ENCODE measurements at places on chromosomes 7 and 10.

- DNase-seq, result no peak
Measured at GRCh38 chr7:156818133-156818532, 74.8 kb downstream of the LMBR1 start.

- DNase-seq, result no peak
Measured at GRCh38 chr7:5657901-5658300, 123.6 kb downstream of the RNF216 start.

DNA sequence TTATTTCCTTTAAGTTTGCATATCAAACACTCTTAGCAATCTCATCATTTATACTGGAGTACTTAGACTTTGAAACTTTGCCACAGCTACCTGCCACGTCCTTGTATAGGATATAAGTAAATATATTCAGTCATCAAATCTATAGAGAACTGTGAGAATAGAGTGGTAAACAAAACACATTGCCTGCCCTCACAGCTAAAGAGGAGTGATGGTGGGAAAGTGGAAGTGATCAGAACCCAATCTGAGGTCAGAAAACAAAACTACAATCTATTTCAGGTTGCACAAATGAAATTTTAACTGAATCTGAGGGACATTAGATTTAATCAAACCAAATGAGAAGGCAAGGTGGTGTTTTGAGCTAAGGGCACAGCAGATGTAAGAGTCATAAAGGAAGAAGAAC, 74.8 kb downstream of the ZEB1 start:
- no peak for DNase-seq

GRCh38 chr7:151897161-151897731, 20.3 kb upstream of the PRKAG2 start:
- DNase-seq, result no peak

GRCh38 chr10:22599048-22599561, 115.3 kb downstream of the PIP4K2A start:
- no peak for DNase-seq

DNA sequence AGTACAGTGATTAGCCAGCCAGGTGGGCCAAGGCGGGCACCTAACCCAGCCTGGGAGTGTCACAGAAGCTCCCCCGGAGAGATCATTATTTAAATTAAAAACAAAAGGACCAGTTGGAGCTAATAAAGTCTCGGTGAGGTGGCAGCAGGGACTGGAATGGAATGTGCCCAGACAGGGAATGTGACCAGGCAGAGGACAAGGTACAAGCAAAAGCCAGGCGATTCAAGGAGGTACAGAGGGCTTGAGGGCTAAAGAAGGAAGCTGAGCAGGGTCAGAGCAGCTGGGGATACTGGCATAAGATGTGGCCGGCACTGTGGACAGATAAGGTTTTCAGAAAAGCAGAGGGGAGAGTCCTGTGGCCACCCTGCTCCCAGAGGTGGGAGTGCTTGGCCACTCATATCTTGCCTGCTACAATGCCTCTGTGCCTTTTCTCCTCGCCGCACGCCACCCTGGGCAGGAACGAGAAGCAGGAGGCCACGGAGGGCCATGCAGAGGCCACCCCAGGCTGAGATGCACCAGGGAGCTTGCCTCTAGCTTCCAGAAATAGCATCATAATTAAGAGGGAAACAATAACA, 13.2 kb downstream of the TMEM273 start:
- no peak for DNase-seq

- DNase-seq, result no peak
Measured at GRCh38 chr10:101611096-101611905, 23.2 kb downstream of the DPCD start.

- no peak for DNase-seq
Measured at GRCh38 chr10:21505711-21506278, 19.7 kb downstream of the SKIDA1 start.

DNA sequence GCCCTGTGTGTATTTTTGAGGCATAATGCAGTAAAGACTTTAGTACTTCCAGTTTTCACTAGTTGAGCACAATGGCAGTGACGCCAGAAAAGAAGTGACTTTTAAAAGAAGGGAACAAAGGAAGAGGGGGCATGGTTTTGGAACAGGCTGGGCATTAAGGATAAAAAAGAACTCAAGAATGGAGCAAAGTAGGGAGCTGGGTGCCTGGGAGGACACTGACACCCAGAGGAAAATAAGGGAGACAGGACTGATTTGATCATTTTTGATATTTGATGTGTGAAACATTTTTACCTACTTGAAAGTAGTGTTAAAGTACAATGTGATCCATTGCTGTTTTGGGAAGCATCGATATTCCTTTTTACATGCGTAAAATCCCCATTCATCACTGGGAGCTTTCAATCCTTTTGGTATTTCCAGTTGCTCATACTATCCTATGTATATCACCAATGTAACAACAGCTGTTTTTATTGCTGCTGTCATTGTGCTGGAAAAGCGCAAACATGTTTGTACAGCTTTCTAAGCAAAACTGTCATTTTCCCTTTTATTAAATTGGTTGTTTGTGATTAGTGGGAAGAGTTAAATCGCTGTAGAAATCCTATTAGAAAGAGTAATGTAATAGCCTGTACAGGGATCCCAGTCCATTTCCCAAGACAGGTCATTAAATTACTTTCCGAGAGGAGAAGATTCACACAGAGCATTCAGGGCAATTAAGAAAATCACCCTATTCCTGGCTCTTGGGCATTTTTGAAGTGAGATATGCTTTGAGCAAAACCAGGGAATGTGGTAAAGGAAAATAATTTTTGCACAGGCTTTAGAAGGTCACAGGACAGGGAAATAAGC, 85.2 kb downstream of the ADAM12 start:
- no peak for DNase-seq

- DNase-seq, result no peak
Measured at GRCh38 chr7:64308016-64308270, 5.8 kb upstream of the ZNF736 start.
